ENCODE measurements at places on chromosomes 2 and 18.

DNA sequence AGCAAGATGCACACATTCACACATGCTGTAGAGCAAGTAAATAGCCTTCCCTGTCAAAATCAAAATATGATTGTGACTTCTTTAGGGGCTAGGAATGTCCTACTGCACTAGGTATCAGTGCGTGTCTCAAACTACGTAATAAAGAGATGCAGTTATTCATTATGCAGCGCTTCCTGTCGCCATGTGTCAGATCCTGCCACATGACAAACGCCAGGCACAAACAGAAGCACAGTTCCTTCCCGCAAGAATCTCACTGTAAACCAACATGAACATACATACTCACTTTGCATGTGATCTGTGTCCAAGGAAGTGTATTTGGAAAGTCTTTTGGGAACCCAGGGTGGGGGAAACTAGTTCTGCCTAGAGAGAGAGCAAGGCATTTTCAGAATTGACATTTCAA is 599.9 kb downstream of the RNF144A start:
- no peak for DNase-seq

GRCh38 chr2:238950551-238950950 is 102.7 kb downstream of the TWIST2 start:
- DNase-seq, result no peak

DNA sequence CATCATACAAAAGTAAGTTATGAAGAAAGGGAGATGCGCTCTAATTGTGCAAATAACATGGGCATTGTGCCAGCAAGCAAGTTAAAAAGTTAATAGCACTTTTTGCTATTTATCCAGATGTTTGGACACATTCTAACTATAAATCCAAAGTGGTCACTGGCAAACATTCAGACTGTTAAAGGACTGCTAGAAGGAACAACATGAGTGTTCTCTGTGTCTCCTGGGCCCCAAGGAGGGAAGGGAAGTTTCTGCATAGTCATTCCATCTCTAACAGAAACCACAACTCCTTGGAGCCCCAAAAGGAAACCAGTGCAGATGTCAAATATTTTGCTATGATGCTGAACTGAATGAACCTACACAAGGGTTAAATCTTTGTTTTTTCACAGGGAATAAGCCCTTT is 213.3 kb upstream of the HNRNPA3 start:
- no peak for DNase-seq

DNA sequence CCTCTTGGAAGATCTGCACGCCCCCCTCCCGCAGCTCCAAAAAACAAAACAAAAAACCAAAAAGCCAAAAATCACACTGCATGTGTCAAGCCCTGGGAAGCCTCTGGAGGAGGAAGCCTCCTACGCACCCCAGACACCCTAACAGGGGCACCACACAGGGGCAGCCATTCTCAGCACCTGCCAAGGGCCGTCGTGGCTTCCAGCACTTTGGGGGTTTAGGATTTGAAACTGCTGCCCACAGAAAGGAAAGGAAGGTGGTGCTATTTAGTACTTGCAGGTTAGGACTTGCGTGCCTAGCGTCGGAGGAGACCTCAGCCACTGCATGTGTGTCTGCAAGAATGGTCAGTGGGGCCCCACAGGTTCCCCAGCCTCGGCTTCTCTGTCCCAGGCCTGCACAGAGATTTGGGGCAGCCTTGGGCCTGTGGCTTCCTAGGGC is 419 bp upstream of the GPR55 start:
- no peak for DNase-seq

DNA sequence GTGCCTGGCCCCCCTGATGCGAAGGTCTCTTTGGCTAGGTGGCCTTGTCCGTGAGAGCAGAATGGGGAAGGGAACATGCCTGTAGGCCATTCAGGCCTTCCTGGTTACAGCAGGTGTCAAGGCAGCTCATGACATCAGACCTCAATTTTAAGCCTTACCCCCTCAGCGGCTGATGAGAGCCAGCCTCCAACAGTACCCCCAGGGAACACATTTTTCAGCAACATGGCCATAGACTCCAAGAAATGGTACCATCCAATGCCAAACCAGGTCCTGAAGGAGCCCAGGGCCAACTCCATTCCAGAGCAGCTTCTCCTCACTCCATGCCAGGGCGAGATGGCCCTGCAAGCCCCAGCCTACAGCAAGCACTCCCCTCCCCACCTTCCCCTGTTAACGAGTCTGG is 199.2 kb downstream of the SMAD2 start:
- DNase-seq, result no peak

- no peak for DNase-seq
These were observed 9.2 kb upstream of the ERMN start for GRCh38 chr2:157334797-157335196.

GRCh38 chr2:13495051-13495450 is 778.3 kb downstream of the TRIB2 start:
- no peak for DNase-seq

DNA sequence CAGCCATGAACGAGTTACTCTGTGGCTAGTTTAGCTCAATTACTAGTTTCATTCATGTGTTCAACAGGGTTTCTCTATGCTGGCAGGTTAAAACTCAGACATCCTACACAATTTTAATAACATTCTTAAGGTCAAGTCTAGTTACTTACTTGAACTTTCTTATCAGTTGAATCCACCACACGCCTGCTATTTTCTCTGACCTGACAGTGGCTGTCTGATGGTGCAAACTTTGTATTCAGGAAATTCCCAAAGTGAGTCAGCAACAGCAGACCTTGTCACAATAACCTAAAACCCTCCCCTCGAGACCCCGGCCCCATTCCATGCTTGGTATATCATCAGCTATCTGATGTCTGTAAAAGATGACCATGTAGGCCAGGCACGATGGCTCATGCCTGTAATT is 20.8 kb upstream of the CIDEA start:
- no peak for DNase-seq

Data from NCI-H460 (cell line).